ENCODE measurements at places on chromosomes 2 and 18. TPM values are rescaled to one million over a fixed set of nuclear protein-coding genes. Genes with fewer than 3 reads are reported as not detected.

Gene CMPK2
- total RNA-seq = 0.57 TPM

Gene MAP3K19
- not detected for total RNA-seq

Gene CAVIN2
- total RNA-seq = 9.3 TPM

Gene FBXO36
- total RNA-seq = 5.1 TPM

Gene RMC1
- 35.8 TPM for total RNA-seq

Gene IKZF2
- total RNA-seq = 4.1 TPM

Gene NBAS
- total RNA-seq = 119 TPM

Gene ARHGEF4
- total RNA-seq = 81.4 TPM

Gene SLC14A1
- total RNA-seq = not detected

Gene SLC25A12
- total RNA-seq = 9.9 TPM

Gene MEP1B
- under 0.01 TPM for total RNA-seq

Gene C2orf66
- total RNA-seq = 0.93 TPM

Gene SERPINB10
- 0.43 TPM for total RNA-seq

Gene MLPH
- 1.4 TPM for total RNA-seq

Gene DUSP2
- total RNA-seq = 13.0 TPM

Gene BMP10
- not detected for total RNA-seq

Gene LBH
- 11.6 TPM for total RNA-seq

Gene DUSP28
- total RNA-seq = 2.4 TPM

Gene SPATA3
- not detected for total RNA-seq

Gene KYNU
- total RNA-seq = 61.0 TPM

Gene COLEC12
- total RNA-seq = not detected
